ENCODE measurements at places on chromosomes 7 and 10.

DNA sequence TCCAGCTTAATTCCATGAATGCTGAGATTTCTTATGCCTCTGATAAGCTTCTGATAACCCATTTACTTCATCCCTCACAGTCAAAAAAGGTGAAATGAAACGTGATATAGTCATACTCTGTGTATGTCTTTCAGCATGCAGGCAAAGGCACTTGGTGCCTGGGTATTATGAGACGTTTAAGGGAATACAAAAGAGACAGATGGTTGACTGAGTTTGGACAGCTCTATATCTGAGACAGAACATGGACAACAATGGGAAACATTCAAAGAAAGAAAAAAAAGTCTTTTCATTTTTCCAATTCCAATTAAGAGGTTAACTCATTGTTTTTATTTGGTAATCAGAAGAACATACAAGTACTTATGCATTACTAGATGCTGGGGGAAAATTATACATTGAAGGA is 96.2 kb downstream of the PPP1R17 start:
- DNase-seq: no peak

DNA sequence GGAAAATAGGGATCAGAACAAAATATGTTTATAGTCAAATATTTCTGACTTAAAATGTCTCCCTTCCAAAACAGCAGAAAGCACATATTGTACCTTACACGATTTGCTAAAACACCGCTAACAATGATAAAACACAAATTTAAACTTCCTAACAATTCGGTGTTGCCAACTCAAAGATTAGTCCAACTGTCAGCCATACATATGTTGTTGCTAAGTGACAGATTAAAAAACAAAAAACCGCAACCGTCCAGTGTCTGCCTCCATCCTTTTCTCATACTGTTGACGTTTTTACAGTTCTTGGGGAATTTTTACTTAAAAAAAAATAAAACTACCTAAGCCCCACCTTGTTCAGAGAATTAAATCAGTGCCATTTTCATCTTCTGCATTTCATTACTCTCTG is 118.0 kb downstream of the RAB11FIP2 start:
- no peak for DNase-seq

GRCh38 chr10:3477683-3478082 is 305.1 kb upstream of the PITRM1 start:
- no peak for DNase-seq

DNA sequence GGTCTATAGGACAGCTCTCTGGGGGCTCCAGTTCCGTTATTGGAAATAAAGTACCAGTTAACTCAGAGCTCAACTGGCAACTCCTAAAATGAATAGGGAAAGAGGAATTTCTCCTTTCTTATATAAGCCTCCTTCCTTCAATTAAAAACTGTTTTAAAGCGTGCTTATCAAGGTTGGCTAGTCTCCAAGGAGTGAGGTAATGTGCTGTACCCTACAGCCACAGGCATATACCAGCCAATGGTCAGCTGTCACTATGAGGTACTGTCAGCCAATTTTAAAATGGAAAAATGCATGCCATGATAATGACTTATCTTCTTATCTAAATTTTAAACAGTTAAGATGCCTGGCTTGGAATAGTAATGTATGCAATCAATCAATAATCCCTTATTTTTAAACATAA is 76.2 kb downstream of the PLCE1 start:
- DNase-seq: no peak

- DNase-seq: no peak
These were observed 21.3 kb downstream of the TIAL1 start for GRCh38 chr10:119575506-119575905.

DNA sequence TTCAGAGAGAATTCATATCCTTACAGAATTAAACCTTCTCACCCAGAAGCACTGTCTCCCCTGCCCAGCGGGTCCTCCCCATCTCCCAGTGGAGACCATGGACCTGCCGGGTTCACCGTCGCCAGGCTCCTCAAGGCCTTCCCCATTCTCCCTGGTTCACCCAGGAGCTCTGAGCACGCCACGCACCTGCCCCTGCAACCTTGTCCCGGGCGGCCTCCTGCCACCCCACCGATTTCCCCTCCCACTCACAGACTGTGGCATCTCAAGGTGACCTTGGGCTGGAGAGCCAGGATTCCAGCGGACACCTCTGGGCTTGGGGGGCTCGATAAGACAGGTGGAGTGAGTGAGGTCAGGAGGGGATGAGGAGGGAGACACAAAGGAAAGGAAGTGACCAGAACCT is 135.3 kb downstream of the PTPRN2 start:
- DNase-seq: no peak

DNA sequence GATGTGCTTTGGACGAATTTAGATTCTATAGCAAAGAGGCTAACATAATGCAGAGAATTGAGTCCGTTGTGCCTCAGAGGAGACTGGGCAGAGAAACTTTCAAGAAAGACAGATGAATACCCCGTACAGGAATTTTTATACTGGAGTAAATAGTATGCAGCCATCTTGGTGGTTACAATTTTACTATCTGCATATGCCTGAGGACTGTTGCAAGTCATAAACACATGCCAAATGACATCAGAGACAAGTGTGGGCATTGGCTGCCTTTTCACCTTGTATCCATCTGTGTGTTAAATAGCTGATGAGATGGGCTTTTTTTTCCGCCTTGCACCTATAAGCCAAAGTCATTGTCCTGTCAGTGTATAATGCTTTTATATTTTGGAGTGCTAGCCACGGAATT is 267.5 kb upstream of the SP4 start:
- DNase-seq: no peak

GRCh38 chr7:5767066-5767465 is 14.4 kb downstream of the RNF216 start:
- DNase-seq: no peak

DNA sequence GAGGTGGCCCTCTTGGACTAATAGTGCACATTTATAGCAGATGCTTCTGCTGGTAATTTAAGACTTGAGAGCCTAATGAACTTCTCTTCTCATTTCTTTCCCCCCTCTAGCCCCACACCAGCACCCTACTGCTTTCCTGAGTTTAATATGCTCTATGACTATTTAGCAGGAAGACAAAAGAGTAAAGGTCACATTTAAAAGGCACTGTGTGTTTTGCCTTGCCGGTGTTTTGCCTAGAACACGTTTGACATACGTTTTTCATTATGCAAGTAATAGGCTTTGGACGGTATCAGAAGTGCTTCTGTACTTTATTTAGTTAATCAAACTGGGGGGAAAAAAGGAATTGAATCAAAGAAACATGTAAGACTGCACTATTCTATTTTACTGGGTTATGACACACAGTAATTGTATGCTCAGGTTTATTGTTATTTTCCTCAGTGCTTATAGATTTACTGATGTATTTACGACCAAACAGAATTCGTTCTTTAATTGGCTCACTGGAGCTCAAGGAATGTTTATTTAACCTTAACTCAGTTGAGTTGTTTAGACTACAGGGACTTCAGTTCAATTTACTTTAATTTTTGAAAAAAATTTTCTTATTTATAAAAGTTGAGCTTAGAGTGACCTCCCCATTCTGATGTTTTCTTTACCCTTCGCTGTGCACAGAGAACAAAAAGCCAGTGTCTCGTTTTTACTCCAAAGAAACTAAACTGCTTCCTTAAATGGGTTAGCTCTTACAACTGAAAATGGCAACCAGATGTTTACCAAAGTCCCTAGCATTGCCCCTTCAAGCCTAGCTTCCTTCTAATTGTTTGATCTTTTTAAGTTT is 35.4 kb downstream of the CPED1 start:
- no peak for DNase-seq

DNA sequence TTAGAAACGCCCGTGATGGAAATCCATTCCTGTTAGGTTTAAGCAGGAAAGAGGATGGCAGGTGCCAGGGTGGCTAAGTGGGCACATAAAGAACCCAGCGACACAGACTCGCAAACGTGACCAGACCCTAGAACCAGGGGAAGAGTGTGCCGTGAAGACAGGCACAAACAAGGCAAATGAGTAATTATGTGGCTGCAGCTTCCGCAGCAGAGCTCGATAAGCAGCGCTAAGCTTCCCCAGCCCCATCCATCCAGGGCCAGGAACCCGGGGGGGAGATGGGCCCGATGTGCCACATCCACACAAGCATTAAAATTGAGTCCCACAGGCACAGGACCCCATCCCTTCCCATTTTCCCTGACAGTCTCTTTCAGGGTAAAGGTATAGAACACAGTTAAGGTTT is 14.0 kb upstream of the ZFAND2A start:
- DNase-seq: no peak

DNA sequence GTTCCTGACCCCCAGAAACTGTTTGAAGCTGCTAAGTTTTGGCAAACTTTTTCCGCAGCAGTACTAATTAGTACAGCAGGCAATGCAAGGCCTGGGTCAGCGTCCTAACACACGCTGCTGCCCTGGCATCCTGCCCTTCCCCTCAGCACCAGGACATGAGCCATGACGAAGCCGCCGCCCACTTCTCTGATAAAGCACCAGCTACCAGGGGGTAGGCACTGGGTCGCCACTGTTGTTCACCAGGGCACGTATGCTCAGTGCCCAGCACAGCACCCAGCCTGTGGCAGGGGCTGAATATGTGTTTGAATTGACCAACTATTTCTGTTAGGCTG is 59.5 kb downstream of the CHST15 start:
- no peak for DNase-seq

Data from nephron progenitor cell (in vitro differentiated cells).